NCI-H1105 treated with DMSO at 0.1 percent for 48 hours (cell line): ENCODE measurements at places on chromosomes 11 and 22.
A peak's percentile ranks its signal among the peaks of the same experiment; 100 is the strongest.

- DNase-seq: no peak
Measured at GRCh38 chr11:100545556-100545955, 141.5 kb upstream of the ARHGAP42 start.

- no peak for DNase-seq
Measured at GRCh38 chr11:125253795-125254525, 89.4 kb downstream of the PKNOX2 start.

DNA sequence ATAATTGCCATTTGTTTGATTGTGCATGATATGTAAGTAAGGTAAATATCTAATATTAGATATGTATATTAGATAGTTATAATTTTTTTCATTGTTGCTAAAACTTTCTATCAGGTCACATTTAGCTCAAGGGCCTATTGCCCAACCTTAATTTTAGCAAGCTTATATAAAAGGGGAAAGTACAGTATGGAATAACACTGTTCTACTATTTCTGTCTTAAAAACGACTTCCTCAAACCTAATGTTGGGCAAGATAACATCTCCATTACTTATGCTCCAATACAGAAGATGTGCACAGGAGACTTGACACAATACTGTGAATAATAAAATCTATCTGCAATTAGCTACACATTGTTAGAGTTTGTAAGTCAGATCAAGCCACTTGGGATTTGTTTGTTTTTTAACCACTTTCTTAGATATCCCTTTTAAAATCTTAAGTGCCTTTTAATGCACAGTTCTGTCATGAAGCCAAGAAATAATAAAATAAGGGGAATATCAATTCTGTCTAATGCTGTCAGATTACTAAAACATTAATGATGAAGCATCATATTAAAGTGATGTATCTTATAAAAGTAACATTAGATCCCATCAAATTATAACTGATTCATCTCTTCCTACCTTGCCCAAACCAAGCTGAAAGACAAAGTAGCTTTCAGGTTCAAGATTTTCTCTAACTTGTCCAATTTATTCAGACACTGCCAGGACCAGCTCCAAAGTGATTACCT, 98.1 kb downstream of the SIK3 start:
- DNase-seq: peak; percentile 47

DNA sequence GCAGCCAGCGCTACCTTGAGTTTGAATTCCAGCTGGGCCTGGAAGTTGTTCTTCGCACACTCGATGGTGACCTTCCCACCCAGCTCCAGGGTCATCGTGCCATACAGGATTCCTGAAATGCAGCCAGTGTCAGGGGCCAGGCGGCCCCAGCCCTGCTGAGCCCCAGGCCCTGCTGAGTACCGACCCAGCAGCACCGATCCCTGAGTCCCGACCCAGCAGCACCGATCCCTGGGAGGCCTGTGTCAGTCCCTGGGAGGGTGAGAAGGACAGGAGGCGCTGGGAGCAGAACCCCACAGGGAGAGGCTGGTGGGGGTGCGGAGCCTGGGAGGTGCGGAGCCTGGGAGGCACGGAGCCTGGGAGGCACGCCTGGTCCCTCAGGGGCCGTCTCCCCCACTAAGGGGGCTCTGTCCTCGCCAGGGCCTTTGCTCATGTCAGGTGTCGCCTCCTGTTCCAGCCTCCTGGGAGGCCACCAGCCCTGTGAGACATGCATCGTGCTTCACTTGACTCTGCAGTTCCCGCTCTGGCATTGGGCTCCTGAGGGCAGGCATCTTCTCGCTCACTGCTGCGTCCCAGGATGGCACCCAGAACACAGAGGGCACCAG, 37.1 kb upstream of the CARS1 start:
- DNase-seq: no peak

DNA sequence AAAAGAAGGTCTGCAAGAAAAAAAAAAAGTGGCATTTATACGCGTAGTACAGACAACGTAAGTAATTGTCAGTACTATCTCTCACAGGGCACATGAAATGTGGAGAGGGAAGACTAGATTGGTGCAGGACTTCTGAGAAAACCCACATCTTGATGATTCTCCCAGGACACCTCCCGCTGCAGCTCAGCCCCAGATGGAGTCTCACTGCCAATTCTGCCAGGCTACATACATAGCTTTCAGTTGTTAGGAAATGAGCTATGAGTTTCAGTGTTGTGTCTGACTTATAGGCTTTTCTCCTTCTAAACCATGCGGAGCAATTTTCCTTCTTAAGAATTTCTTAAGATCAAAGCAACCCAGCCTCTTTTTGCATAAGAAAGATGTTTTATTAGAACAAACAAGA, 9.6 kb downstream of the OR5A2 start:
- DNase-seq: no peak

DNA sequence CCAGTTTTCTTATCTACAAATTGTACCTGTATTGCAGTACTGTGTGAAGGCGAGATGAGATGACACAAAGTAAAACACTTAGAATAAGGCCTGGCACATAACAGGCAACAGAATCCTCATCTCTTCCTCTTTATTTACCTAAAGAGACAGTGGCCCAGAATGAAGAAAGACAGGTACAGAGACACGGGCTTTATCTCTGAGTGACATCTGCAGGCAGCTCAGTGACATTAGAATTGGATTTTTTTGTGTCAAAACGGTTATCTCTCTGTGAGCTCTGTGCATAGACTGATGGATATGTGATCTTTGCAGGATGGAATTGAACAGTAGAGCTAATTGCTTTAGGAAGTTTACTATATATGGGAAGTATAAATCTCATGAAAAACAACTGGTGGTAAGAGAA, 36.2 kb upstream of the TRPC6 start:
- DNase-seq: no peak

- DNase-seq: no peak
Measured at GRCh38 chr22:43147821-43148220, 3.5 kb upstream of the TSPO start.

GRCh38 chr11:73414977-73415651, 38.9 kb downstream of the RELT start:
- no peak for DNase-seq

GRCh38 chr11:131864228-131864627, 493.8 kb downstream of the NTM start:
- peak; percentile 32 for DNase-seq

- no peak for DNase-seq
Measured at GRCh38 chr22:28939394-28939793, 56.0 kb downstream of the ZNRF3 start.

- no peak for DNase-seq
Measured at GRCh38 chr11:23995891-23996290, 501.0 kb upstream of the LUZP2 start.

- no peak for DNase-seq
Measured at GRCh38 chr22:18909556-18909955, 3.4 kb downstream of the DGCR6 start.

DNA sequence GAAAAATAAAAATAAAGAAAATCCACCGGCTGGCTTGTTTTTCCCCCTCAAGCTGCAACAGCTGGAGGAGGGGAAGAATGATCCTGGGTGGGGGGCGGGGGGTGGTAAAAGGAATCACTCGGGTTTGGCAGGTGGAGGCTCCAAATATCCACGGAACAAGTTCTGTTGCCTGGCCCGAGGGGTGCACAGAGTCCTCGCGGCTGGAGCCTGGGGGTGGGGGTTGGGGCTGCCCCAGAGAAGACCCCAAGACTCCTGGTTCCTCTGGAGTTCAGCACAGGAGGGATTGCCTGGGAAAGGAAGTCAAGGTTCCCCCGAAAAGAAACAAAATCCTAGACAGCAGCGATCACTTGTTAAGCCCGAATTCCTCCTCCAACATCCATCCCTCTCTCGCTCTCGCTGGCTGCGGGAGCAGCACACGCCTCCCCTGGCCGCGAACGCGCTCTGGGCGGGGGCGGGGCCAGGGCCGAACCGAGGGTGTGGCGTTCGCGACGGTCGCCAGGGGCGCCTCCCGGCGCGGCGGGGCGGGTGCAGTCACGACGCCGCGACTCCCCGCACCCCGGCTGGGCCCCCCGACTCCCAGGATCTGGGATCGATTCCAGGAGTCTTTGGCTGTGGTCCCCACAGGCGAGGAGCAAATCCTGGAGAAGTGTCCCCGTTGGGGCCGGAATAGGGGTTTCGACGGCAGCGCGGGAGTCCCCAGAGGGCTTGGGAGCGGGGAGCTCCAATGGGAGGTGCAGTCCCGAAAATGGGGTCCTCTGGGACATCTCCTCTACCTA, at the start of gene KCNA4:
KCNA4 (minus strand) TSS at position 443 of the 776 bp plus-strand sequence. CDS start 4,352 bp downstream, outside the sequence.
- peak; percentile 35 for DNase-seq

DNA sequence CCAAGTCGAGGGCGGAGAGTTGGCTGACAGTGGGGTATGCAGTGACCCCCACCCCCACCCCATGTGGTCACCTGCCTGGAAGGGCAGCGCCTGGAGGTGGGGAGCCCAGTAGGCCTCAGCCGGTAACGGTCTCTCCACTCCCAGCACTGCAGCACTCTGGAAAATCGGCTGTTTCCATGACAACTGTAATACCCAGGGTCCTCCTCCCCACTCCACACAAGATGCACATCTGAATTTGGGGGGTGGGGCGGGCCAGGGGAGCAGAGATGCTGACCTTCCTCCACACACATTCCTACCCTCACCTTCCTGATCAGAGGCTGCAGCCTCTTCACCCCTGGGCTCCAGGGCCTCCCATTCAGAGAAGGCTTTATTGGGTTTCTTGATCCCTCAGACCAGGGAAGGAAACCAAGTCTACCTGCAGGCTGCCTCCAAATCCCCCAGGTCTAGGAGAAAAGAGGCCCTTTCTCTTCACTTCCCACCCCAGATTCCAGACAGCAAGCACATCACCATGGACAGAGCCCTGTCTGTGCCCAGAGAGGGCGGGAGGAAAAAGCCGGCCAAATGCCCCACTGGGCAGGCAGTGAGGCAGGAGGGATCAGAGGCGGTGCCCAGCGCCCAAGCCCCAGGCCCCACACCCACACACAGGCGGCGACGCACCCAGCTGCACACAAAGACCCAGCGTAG, 46.5 kb downstream of the SLC22A12 start:
- DNase-seq: no peak

GRCh38 chr22:32058656-32059260, 15.7 kb downstream of the SLC5A1 start:
- DNase-seq: no peak

GRCh38 chr11:67277231-67277961, 11.1 kb downstream of the GRK2 start:
- no peak for DNase-seq
